AG09309 (cell line): ENCODE measurements at places on chromosomes 11 and 22.

DNA sequence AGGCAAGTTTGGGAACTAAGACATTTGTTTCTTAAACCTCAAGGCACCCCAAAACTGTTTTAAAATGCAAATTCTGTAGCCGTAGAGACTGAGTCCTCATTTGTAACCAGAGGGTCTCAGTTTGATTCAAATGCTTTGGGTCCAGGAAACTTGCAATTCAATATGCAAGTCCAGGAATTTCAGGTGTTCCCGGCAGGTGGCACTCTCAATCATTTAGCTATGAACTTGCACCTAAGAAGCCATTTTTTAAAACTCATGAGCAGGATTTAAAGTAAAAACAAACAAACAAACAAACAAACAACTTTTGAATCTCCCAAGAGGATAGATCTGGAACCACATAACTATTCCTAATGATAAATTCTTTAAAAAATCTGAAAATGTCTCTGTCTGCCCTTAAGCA is 8.7 kb upstream of the ABTB2 start:
- no peak for DNase-seq

GRCh38 chr22:46339956-46340355 is 4.4 kb downstream of the TRMU start:
- DNase-seq: no peak

GRCh38 chr11:11243209-11243589 is 109.9 kb downstream of the CSNK2A3 start:
- DNase-seq: no peak

DNA sequence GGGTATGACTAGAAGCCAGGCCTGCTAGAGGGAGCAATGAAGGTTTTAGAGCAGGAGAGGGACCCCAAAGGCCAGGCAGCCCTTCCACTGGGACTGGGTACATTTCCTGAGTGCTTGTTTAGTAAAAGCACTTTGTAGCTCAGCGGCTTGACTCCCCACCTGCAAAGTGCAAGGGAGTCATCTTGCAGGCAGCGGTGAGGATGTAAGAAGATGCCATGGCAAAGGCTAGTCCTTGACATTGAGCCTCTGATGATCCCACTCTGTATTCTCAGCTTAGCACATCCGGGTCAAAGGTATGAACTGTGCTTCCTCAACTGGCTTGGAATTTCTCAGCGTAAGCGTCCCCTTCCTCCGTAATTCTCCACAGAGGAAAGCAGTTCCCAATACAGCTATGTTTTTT is 3.1 kb upstream of the UBE2L3 start:
- DNase-seq: no peak

DNA sequence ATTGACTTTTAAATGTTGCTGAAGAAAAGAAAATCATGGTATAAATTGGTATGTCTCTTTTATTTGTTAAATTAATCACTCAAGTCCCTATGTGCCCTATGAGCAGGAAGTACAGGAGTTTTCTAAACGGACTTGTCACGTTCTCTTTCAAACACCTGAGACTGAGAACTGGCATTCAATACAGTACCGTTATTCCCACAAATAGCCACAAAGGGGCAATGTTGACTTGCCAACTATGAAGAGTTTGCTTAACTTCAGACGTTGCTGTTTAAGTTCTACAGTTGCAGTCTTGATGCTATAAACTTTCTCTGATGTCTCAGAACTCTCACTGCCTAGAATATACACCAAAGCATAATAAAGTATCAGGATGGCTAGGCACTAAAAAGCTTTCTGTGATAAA is 7.6 kb downstream of the OR56A1 start:
- DNase-seq: peak; percentile 23

DNA sequence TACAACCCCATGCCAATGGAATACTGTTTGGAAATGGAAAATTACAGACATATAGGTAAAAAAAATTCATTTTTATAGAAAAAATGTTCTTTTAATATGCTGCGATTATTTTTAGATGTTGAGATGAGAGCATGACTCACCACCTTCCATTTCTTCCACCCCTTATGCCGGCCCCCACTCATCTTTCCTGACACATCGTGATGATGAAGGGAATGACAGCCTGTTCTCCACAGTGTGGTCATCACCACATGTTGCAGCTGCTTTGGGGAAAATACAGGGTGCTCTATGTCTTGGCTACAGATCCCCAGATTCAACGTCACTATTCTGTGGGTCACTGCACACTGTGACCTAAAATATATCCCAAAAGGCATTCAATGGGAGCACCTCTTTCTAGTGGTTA is 916.2 kb downstream of the METTL15 start:
- DNase-seq: no peak

DNA sequence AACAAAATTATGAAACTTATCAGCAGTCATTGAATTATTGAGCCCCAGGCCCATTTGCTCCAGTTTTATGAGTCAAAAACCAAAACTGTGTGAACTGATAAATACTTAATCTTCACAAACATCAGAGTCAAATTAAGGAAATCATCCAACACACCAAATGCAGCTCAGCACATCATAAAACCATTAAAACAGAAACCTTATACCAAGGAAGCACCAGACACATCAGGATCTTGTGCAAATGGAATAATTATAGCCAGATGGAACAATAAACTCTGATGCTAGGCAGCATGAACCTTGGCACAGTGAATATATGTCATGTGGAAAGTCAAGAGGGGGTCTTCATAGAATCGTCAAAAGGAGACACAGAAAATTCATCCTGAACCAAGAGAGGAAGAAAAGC is 410.7 kb upstream of the API5 start:
- no peak for DNase-seq

DNA sequence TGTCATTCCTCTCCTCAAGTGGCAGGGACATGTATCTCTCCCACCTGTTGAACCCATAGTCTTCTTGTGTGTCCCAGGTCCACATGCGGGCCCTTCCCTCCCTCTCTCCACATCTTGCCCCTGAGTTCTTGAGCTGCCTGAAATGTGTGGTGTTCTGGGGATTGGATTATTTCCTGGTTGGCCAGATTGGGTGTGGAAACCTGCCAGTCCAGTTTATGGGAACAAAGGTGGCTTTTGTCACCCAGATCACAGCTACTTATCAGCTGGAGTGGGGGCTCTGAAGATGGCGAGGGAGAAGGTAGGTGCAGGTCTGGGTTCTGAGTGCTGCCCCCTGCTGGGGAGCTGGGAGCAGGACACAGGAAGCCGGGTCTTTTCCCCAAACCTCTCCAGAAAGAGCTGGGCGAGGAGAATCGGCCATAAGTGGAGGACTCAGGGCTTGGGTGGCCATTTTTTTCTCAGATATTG is 14.2 kb downstream of the DTX4 start:
- DNase-seq: no peak

DNA sequence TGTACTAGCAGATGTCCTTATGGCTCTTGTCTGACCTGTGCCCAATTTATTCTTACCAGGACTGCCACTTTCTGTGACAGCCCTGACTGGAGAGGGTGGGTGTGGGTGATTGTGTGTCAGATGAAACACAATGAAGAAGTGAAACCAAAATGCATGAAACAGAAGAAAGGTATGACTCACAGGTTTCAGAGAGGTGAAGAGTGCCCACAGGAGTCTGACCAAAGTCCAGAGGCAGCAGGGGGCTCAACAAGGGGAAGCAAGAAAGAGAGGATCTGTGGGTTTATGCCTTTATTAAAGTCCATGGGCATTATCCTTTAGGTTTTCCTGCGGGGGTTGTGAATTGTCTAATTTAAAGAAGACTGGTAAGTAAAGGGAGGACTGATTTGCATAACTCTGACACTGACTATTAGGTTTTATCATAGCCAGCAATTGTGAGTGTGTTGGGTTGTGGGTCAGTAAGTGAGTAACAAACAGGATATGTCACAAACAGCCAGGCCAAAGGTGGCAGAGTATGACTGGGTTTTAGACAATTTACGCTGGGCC is 3.9 kb upstream of the OR4C6 start:
- DNase-seq: no peak

- DNase-seq: no peak
These were observed 650 bp upstream of the MAPK11 start for GRCh38 chr22:50270666-50271394.

GRCh38 chr11:111367411-111368284 is 11.4 kb downstream of the POU2AF1 start:
- DNase-seq: no peak

- no peak for DNase-seq
These were observed 10.7 kb downstream of the CD6 start for GRCh38 chr11:60982184-60982583.
